T47D (cell line): ENCODE measurements at places on chromosomes 1 and 21.

- DNase-seq = no peak
These were observed 29.7 kb upstream of the PLCH2 start for GRCh38 chr1:2446394-2446793.

DNA sequence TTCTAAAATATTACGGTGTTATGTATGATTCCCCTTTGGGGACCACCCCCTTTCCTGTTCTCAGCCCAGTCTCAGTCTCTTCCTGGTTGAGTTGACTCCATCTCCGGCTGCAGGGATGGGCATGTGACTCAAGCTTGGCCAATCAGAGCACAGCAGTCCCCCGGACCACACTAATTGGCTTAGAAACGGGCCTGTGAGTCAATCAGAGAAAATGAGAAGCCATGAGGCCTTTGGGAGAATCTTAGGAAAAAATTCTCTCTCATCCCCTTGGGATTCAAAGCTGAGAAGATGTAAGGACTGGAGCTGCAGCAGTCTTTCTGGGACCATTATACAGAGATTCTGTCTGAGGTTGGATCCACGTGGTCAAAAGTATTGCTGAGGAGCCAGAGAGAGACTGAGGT is 10.7 kb upstream of the FHAD1 start:
- DNase-seq = no peak

DNA sequence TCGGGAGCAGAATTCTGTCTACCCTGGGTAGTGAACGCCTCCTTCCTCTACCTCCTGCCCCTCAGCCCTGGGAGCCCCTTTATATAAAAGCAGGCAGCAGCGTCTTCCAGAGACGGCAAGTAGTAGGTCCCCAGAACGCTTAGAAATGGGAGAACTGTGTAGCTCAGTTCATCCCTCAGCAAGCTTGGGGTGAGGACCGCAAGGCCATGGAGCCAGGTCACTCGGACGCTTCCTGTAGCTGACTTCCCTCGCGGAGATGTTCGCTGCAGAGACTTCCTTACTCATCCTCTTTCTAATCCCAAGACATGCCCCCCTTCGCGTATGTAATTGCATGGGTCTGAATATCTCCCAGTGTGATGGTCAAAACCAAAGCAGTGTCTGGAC is 141.4 kb upstream of the COA6 start:
- no peak for DNase-seq

DNA sequence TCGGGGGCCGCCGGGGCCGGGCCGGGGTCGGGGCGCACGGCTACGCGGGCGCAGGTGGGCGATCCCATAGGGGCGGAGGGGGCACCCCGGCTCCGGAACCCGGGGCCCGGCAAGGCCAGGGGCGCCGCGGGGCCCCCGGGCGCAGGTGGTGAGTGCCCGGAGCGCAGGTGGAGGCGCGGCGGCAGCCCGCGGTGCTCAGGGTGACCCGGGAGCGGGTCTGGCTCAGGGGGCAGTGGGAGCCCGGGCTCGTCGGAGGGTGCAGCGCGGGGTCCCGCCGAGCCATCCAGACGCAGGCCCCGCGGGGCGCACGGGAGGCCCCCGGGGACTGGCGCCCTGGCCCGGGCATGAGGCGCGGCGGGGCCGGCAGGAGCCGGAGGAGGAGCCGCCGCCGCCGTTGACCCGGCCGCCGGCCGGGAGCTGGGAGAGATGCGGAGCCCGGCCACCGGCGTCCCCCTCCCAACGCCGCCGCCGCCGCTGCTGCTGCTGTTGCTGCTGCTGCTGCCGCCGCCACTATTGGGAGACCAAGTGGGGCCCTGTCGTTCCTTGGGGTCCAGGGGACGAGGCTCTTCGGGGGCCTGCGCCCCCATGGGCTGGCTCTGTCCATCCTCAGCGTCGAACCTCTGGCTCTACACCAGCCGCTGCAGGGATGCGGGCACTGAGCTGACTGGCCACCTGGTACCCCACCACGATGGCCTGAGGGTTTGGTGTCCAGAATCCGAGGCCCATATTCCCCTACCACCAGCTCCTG is 489 bp downstream of the CELSR2 start:
- DNase-seq = peak; percentile 43

DNA sequence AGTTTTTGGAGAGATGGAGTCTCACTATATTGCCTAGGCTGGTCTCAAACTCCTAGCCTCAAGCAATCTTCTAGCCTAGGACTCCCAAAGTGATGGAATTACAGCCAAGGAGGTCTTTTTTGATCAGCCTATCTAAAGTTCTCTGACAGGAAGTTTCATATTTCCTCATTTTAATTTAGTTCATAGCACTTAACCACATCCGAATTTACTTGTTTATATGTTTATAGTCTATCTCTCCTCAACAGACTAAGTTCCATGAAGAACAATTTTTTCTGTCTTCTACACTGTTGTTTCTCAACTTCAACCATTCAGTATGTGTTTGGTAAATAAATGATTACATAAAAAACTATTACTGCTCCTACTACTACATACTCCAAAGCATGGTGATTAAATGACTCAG is 47.9 kb downstream of the GON4L start:
- DNase-seq = no peak

GRCh38 chr1:38194472-38194871 is 147.9 kb upstream of the POU3F1 start:
- DNase-seq = no peak

DNA sequence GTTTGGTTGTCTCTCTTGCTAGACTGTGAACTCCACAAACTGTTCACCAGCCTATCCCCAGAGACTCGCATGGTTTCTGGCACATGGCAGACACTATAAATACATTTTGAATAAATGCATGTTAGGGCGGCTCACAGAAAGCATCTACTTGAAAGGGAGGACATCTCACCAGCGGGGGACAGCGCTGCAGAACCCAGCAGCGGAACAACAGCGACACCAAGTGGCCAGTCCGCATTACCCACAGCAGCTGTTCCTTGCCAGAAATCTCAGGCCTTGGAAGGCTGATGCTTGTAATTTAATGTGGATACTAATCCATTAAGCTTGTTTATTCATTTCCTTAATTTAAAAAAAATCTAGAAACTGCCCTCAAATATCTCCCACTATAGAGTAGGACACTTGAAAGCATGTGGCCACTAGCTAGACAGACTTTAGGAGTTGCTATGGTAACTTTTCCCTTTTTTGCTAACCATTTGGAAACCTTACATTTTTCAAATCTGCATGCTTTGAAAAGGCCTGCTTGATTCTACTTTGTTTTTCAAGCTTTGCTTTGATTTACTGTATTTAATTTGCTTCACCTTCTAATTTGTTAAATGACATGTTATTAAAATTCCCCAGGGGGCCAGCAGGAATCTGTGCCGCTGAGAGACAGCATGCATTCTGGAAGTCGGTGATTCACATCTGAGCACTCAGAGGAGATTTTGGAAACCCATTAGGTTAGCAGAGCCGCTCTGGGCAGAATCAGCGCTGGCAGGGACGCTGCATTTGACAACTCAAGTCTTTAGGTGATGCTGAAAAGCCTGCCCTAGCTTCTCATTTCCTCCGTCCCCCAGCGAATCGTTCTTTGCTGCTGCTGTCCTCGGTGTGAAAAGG is 63.5 kb upstream of the SSX2IP start:
- peak; percentile 14 for DNase-seq
